Right ventricle myocardium superior (tissue), 1 donor: ENCODE measurements at places on chromosomes 7 and 10.

- no peak for DNase-seq
Observed at GRCh38 chr7:11848251-11848650, 16.3 kb upstream of the THSD7A start.

GRCh38 chr7:103076764-103077163, 1.8 kb downstream of the ARMC10 start:
- peak; percentile 47 for DNase-seq

DNA sequence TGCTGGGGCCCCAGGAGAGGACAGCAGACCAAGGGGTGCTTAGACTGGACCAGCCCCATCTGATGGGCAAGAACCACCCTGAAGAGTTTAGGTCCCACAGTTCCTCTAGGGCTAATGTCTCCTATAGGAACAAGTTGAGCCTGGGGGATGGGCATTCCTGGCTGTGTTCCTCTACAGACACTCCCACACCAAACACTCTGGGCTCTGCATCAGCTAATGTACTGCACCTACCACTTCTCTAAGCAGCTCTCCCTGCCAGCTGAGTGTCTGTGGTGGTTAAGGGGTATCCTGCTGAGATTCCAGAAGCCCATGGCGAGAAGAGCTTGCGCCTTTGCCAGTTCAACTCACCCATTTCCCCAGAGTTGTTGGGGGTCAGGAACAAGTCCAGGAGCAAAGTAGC, 284.1 kb upstream of the CSTF2T start:
- no peak for DNase-seq

GRCh38 chr10:123140164-123140982, 4.6 kb downstream of the HMX3 start:
- DNase-seq = no peak

DNA sequence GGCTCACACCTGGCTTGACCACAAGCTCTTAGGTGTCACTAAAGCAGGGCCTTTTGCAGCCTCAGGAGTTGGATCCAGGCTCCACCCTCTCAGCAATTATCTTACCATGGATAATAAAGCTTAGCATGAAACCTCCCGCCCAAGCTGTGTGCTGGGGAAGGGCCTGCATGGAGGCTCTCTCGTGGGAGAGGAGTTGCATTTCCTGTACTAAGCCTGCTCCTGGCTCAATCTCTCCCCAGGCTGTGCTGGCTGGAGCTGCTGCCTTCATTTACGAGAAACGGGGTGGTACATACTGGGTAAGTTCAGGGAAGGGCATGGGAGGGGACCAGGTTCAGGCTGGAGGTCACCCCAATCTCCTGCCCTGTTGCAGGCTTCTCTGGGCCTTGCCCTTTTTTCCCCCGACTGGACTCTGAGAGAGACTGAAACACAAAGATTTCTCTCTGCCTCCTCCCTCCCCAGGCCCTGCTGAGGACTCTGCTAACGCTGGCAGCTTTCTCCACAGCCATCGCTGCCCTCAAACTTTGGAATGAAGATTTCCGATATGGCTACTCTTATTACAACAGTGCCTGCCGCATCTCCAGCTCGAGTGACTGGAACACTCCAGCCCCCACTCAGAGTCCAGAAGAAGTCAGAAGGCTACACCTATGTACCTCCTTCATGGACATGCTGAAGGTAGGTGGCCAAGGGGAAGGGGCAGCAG, 2.7 kb downstream of the TMEM176A start:
- no peak for DNase-seq

DNA sequence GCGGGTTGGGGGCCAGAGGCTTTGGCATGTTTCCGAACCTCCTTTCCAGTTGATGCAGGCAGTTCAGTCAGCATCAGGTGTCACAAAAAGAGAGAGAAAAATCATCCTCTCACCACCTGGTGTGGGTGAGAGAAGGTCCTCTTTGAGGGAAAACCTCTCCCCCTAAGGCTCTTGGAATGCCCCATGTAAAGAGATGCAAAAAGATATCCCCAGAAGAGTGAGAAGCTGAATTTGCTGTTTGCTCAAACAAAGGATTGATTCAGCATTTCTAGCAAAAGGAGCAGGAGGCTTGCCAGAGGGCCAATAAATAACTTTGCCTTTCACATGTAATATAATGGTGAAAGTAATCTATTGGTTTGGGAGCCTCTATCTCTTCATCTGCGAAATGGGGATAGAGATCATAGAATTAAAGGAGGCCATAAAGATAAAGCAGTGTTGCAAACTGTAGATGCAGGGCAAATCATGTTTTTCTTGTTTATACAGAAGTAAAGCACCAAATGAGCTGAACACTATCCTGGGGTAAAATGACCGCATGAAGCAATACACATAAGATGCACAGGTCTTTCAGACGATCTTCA, 425.9 kb downstream of the LRMDA start:
- DNase-seq = no peak

DNA sequence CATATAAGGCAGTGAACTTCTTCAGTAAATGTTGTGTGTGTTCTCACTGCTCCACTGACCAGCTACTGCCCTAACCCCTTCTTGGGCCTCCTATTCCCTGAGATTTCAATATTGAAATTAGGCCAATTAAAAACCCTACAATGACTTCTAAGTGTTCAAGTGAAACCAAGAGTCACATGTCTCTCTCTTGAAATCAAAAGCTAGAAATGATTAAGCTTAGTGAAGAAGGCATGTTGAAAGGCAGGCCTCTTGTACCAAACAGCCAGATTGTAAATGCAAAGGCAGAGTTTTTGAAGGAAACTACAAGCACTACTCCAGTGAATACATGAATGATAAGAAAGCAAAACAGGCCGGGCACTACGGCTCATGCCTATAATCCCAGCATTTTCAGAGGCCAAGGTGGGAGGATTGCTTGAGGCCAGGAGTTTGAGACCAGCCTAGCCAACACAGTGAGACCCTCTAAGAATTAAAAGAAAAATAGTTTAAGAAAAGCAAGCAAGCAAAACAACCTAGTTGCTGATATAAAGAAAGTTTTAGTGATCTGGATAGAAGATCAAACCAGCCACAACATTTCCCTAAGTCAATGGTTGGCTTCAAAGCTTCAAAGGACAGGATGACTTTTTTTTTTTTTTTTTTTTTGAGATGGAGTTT, 22.3 kb downstream of the BRAF start:
- DNase-seq = no peak

- no peak for DNase-seq
Observed at GRCh38 chr10:50604049-50604640, 19.6 kb downstream of the SGMS1 start.

DNA sequence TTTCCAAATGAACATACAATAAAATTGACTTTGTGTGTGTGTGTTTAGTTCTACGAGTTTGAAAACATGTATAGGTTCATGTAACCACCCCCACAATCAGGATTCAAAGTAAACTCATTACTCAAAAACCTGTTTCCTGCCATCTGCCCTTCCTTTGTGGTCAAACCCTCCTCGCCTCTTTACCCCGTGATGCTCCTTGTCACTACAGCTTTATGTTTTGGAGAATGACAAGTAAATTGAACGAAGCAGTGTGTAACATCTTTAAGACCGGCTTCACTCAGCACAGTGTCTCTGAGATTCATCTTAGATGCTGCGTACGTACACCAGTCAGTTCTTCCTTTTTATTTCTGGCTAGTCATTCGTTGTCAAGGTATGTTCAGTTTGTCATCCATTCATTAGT, 54.6 kb upstream of the MKI67 start:
- no peak for DNase-seq

DNA sequence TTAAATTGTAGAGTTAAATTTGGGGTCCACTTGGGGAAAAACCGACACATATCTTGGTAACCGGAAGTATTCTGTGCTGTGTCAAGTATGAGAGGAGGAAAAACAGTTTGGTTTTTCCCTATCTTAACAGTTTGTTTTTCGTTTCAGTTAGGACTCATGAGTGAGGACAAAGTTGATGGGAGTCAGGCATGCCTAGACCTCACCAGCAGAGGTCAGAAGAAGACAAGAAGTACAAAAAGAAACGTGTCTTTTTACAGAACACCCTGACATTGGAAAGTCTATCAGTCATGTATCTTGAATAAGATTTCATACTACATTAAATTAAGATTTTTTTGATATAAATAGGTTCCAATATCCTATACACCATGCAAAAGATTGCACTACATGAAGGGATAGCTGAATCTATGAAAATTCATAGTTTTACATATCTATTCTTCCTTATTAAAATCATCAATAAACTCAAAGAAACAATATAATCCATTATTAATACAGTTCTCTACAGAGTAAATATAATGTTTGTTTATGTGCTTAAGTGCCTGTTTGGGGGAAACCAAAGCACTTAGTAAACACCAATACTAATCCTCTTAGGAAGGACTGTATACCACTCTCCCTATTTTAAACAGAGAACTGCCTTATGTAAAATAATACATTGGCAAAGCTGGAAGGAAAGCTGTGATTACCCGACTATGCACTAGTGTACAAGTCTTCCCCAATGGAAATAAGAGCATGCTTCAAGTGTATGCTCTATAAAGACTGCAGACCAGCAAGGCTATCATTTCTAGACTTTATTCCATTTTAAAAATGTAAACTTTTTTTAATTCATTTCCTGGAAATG, 95.6 kb downstream of the USP6NL start:
- no peak for DNase-seq

- DNase-seq = no peak
Observed at GRCh38 chr10:91286572-91286971, 66.1 kb downstream of the PCGF5 start.

DNA sequence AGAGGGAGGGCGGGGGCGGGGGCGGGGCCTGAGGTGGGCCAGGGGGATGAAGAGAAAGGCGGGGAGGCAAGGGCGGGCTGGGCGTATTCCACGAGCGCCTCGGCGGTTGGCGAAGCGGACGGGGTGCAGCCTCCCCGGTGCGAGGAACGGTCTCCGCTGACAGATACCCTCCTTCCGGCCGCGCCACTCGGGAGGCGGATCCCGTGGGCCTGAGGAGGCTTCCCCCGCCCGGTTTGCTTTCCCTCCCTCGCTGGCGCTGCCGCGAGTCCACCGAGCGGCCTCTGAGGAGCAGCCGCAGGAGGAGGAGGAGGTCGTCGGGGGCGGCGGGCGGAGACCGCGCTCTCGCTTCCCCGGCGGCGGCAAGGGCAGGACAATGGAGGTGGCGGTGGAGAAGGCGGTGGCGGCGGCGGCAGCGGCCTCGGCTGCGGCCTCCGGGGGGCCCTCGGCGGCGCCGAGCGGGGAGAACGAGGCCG, at the start of gene TRIM24:
Gene TRIM24, plus strand, starts transcription at position 84 of the 473 bp plus-strand sequence. Its CDS starts 290 bp downstream, at position 374.
- no peak for DNase-seq

DNA sequence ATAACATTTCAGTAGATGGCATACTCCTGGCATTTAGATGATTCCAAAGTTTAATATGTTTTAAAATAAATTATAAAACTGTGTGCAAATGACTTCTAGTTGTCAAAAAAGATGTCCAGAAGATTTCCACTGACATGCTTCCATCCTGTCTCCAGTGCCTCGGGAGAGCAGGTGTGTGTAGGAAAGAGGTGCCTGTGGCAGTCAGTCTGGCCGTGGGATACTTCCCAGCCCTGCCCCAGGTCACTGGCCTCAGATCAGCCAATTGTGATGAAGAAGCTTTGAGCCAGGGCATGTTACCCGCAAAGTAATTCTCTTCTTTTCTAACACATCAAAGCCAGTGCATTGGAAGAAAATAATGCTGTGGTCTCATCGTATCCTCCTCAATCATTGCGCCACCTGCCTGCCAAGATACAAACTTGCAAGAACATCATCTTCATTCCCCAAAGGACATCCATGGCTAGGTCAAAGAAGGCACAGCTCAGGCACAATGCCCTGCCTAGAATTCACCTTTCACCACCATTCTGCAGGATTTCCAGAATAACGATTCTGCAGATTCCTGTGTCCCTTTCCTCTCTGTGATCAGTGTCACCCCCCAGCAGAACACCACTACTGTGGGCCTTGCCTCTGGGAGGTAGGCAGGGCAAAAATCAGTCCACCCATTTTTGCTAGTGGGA, 6.3 kb upstream of the KCNMA1 start:
- DNase-seq = no peak

- DNase-seq = no peak
Observed at GRCh38 chr7:55400191-55400590, 35.1 kb downstream of the LANCL2 start.

- DNase-seq = no peak
Observed at GRCh38 chr10:129495698-129496097, 28.7 kb downstream of the MGMT start.

- DNase-seq = no peak
Observed at GRCh38 chr7:10076660-10077300, 896.9 kb upstream of the PHF14 start.

DNA sequence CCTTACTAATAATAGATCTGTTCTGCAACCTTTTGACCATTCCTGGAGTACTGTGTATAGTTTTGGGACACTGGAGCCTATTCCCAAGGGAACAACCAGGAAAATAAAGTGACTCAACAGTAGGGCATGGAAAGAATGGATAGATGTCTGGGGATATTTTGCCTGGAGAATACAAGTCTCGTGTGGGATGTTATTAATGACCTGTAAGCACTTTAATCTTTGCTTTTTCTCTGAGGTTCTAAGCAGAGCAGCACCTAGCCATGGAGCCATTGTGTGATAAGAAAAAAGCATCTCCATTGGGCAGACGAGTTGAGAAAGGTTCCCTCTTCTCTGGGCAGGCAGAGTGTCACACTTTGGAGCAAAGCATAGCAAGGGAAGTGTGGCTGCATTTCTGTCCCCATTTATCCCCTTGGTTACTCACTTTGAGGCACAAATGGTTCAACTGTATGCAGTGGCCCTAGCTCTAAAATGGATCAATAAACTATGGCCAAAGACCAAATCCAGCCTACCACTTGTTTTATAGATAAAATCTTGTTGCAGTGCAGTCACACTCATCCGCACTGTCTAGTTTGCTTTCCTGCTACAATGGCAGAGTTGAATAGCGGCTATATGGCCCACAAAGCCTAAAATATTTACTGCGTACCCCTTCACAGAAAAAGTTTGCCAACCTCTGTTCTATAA, 21.0 kb upstream of the CCDC71L start:
- DNase-seq = no peak

DNA sequence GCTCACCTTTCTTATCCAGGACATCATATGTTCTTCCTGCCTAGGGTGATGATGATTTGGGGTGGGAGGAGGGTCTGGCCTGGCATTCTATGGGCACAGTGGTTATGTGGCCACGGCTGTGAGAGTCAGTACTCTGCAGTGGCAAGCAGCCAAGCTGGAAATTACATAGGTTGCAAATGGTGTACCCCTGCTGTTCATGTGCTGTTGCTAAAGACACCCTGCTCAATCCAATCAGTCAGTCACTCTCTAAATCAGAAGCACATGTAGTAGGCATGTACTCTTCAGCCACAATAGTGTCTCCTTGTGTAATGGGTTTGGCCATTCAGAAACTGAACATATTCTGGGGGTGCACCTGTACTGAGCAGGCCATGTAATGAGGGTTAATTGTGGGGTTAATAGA, 449.1 kb upstream of the ANKRD30A start:
- no peak for DNase-seq

GRCh38 chr10:110077436-110078130, 69.8 kb downstream of the ADD3 start:
- DNase-seq = no peak
